ENCODE measurements at places on chromosomes 5 and 9.

GRCh38 chr9:134224127-134224526 is 59.8 kb upstream of the RNU6ATAC start:
- no peak for DNase-seq

- DNase-seq: no peak
These were observed 211.7 kb upstream of the ELL2 start for GRCh38 chr5:96173366-96173765.

DNA sequence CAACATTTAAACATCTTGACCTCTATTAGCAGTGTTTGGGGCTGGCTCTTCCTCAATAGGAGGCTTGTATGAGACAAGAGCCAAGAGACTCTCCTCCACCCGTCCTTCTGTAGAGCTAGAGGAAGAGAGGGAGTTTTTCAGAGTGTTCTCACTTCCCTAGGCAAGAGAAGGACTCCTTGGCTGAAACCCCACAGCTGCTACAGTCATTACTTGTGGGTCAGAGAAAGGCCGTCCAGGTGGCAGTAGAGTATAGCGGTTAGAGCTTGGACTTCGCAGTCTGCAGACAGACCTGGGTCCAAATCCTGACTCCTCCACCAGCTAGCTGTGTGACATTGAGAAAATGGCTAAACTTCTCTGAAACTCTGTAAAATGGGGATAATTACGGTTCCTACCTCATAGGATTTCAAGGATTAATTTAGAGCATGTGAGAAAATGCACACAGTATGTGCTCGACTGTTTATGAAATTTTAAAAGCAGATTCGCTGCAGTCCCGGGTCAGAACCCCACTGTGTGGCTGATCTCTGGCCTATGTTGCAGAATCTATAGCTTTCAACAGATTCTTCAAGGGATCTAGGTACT is 80.8 kb upstream of the ARAP3 start:
- no peak for DNase-seq

DNA sequence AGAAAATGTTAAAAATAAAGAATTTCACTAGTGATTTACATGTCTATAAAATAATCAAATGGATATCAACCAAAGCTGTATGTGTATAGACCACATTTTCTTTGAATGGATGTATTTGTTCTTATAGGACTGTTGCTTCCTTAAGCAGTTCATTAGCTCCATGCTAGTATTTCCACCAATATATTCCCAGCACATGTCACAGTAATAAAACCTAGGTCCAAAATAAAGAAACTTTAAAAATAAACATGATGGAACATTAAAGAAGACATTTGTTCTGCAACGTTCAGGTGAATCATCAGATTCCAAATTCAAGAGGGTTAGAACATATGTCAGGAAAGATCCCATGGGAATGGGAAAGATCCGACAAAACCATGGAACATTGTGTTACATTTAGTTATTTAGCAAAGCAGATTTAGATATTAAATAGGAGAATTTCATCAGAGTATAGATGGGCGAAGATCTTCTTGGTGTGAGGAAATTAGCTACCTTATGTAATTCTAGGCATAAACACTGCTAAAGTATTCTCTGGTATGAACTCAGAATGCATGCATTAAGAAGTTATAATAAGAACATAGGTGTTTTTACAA is 490.7 kb downstream of the CDH18 start:
- DNase-seq: no peak

- DNase-seq: no peak
These were observed 173.6 kb downstream of the GAPVD1 start for GRCh38 chr9:125434986-125435775.

GRCh38 chr9:93200449-93200742 is 16.5 kb downstream of the WNK2 start:
- DNase-seq: no peak

- no peak for DNase-seq
These were observed 144.7 kb upstream of the SHB start for GRCh38 chr9:38213631-38214299.

- DNase-seq: no peak
These were observed 209.7 kb downstream of the GADD45G start for GRCh38 chr9:89814340-89815040.

GRCh38 chr9:77679088-77679487 is 31.0 kb upstream of the GNA14 start:
- no peak for DNase-seq

- DNase-seq: no peak
These were observed 32.1 kb upstream of the MVB12B start for GRCh38 chr9:126294331-126295081.

- no peak for DNase-seq
These were observed 103.6 kb downstream of the CCDC192 start for GRCh38 chr5:127806776-127807175.

DNA sequence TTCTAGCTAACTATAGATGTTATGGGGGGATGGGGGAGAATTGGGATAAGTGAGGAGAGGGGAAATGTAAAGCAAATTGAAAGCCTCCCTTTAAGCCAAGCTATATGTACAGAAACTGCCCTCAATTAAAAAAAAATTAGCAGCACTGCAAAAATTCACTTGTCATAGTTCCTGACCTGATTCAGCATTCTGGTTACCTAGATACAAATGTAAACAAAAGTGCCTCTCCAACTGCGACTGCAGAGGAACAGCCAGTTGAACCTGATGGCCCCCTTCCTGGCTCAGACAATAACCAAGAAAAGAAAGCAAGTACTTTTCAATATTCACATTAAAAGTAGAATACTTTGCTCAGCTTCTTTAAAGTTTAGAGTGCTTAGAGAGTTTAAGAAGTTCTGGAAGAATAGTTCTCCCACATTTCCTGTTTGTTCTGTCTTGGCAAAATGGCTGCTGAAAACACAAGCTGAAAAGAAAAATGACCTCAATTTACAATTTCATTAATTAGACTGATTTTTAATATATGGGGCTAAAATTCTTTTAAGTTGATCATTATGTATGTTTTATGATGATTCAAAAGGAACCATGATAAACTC is 1.5 kb downstream of the FAM81B start:
- no peak for DNase-seq

DNA sequence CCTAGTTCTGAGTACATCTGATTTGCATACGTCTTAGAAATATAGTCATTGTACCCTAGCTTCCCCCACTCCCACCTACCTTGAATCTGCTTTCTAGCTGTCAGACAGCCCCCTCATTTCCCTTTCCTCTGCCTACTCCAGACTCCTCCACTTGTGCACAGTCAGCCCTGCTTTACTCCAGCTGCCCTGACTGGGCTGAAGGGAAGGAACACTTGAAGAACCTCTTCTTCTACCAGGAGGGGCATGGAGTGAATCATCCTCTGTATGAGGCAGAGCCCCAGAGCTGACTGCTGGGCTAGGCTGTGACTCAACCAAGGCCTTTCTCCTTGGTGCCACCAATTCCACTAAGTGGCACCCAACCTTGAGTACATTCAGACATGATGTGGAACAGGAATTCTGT is 18.1 kb upstream of the ZFR start:
- DNase-seq: no peak

DNA sequence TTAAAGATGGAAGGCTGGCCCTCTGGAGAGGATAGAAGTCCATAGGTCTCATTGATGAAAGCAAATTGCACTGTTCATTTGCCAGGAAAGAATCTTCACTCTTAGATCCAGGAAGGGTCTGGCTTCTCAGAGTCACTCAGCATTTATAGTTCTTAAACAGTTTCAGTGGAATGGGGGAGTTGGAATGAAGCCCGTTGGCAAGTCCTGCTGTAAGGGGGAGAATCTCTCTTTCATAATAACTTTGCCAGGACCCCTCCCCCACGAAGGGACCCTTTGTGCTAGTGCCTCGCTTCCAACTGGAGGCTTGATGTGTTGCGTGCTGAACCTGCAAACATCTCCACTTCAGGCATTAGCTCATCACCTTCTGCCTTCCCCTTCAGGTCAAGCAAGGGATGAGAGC is 57.1 kb downstream of the ENTREP1 start:
- DNase-seq: no peak

- DNase-seq: no peak
These were observed 103.2 kb downstream of the AK8 start for GRCh38 chr9:132774886-132775285.

DNA sequence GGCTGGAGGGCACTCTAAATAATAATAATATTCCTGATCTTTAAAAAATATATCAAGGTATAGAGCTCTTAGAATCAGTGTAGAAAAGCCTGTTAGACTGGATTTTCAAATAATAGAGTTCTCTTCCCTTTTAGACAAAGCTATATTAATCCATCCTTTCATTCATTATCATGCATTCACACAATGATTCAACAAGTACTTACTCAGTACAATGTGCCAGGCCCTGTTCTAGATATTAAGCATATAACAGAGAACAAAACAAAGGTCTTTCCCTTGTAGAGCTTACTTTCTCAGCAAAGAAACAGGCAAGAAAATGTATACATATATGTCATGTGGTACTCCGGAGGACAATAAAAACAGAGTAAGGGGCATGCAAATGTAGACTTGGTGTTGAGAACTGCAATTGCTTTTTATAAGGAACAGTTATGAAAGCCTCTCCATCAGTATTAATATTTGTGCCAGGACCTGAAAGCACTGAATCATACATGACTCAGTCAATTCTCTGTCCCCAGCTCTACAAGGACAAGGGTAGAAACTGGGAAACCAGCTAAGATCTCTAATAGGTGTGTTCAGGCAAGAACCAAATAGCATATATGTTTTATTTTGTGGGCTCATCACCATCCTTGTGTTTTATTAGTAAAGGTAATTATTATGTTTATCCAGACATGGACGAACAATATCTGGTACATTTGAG is 72.2 kb downstream of the PIP5K1B start:
- DNase-seq: no peak

GRCh38 chr5:164013077-164013670 is 507.8 kb downstream of the MAT2B start:
- no peak for DNase-seq

DNA sequence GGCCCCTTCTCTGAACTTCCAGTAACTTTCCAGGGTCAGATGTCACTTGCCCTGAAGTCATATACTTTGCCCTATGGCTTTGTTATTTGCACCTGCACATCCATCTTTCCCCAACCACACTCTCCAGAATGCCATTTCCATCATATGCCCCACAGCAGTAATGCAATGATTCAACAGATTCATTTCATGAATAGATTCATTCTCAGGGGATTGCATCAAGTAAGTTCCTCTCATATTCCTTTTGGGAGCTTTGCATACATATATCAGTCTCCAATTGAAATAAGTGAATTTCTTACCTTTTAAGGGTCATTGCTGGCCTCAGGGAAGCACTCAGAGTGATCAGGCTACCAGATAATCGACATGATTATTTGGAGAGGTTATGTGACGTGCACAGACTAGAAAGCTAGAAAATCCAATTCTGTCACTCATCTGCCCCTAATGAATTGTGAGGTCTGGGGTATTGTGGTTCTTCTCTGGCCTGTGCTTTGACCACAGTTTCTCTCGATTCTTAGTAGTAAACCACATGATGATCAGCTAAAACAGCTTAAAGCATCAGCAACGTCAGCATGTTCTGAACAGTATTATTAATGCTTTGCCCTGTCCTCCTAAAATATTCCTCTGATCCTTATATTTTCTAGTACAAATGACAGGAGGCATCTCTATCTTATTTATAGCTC is 179.9 kb downstream of the ATPSCKMT start:
- DNase-seq: no peak

- DNase-seq: no peak
These were observed 7.2 kb downstream of the S1PR3 start for GRCh38 chr9:88998503-88998902.

GRCh38 chr9:99300603-99301002 is 78.5 kb downstream of the SEC61B start:
- no peak for DNase-seq

- no peak for DNase-seq
These were observed 918.6 kb upstream of the DMAC1 start for GRCh38 chr9:8718121-8718725.

GRCh38 chr9:2220036-2220435 is 204.9 kb downstream of the SMARCA2 start:
- no peak for DNase-seq

GRCh38 chr5:119614838-119615237 is 14.5 kb upstream of the FAM170A start:
- DNase-seq: no peak

DNA sequence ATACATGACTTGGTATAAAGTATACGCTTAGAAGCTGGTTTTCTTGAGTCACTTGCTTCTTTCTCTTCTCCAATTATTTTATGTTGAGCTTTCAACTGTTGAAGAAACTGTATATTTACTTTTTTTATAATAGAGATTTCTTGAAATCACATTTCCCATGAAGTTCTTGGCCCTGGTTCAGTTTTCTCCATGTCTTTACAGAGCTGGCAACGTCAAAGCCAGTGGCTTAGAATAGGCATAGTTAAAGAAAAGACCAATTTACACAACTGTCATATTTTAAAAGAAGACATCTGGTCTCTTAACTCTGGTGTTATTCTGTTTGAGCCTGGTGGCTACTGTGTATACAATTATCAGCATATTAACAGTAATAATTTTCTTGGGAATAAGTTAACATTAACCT is 1249.3 kb downstream of the CDH12 start:
- no peak for DNase-seq

GRCh38 chr9:87233431-87233830 is 264.2 kb upstream of the DAPK1 start:
- DNase-seq: no peak

GRCh38 chr5:111347021-111347420 is 122.8 kb downstream of the CAMK4 start:
- no peak for DNase-seq

- no peak for DNase-seq
These were observed 4.0 kb upstream of the CSF2 start for GRCh38 chr5:132069561-132069960.

DNA sequence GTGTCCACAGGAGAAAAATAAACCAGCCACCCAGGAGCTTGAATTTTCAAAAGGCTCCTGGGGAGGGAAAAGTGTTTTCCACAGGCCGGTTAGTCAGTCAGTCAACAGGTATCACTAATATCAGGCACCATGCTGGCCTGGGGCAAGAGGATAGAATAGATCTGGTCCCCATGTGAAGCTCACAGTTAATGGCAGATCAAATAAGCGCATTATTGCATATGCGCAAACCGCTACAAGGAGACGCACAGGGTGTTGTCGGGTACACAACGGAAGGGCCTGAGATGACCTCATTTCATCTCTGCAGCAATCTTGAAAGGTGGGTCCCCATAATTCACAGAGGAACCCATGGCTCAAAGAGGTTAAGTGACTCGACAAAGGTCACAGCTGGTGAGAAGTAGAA is 260.7 kb downstream of the CRB2 start:
- no peak for DNase-seq

DNA sequence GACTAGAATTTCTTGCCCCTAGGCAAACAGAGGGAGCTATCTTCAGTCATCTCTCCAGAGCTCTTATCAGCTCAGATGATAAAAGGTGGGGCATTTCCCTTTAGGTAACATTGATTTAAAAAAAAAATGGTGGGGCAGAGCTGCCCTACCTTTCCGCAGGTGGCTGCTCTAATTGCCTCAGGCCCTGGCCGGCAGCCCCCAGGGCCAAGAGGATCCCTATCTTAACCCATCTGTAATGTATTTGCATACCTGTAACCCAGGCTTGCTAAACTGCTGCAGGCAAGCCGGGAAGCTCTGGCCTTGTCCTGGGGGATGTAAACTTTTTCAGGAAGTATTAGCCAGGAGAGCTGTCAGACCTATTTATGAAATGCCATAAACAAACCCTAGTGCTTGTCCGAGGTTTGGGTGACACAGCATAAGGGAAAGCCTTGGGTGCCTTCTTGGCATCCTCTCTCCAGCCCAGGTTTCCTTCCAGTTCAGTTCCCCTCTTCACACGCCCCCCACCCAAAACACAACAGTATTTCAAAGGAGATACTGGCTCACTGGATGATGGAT is 20.9 kb upstream of the ZSWIM6 start:
- DNase-seq: no peak

- no peak for DNase-seq
These were observed at the start of gene CCNI2 for GRCh38 chr5:132746954-132747615. TSS of gene CCNI2 (plus strand) at chr5:132747426. CDS start at chr5:132747496, 70 bp downstream.

All from omental fat pad (tissue), 4 donors.